Heart left ventricle (tissue), 16 donors: ENCODE measurements at places on chromosomes 11 and 22. TPM values are rescaled to one million over a fixed set of nuclear protein-coding genes. Genes with fewer than 3 reads are reported as not detected.

- DNase-seq, result no peak
Observed at GRCh38 chr22:20433191-20433590, 4.4 kb downstream of the SCARF2 start.

- no peak for DNase-seq
Observed at GRCh38 chr11:86089659-86090058, 20.8 kb upstream of the PICALM start.

DNA sequence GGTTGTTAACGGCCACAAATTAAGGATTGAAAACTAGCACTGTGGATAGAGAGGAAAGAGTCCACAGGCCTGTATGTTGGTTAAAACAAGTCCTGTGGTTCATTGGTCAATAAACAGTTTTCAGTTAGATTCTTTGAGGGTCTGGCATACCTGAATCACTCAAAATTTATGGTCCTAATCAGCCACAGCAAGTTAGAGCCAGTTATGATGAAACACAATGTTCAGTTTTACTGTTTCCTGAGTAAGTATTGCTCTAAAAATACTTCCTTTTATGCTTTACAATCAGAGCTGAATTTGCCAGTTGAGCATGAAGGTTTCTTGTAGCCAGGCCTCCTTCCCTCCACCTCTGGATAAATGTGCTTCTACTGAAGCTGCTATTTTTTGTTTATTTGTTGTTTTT, 12.9 kb upstream of the CAT start:
- DNase-seq, result no peak

SVIP gene
- polyA plus RNA-seq, result 17.3 TPM
